ENCODE measurements at places on chromosomes 3 and 15.

DNA sequence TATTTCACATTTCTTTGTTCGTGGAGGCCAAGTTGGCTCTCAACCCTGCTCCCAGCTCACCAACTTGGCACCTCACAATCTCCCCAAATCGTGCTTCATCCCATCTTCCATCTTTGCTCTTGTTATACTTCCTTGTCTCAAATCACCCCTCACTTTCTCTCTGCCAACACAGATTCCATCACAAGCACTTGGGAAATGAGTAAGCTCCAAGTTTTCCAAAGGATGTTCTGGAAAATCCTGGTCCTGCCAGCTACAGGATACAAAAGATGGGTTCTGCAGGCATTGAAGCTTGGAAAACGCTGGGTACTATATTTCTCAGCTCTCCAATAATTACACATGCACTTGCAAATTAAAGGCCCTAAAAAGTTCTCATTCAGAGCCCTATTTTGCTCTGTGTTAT, 4.1 kb upstream of the TM4SF4 start:
- no peak for DNase-seq

- no peak for DNase-seq
These were observed 5.5 kb downstream of the B4GALT4 start for GRCh38 chr3:119235151-119235550.

GRCh38 chr3:166962911-166963310, 417.2 kb downstream of the ZBBX start:
- no peak for DNase-seq

- DNase-seq, result no peak
These were observed 614.3 kb downstream of the DIPK2A start for GRCh38 chr3:144585953-144586352.

- no peak for DNase-seq
These were observed 34.9 kb upstream of the MAGI1 start for GRCh38 chr3:66073464-66074141.

GRCh38 chr3:63931290-63931689, 19.1 kb upstream of the SCAANT1 start:
- no peak for DNase-seq

- DNase-seq, result no peak
These were observed 530.4 kb downstream of the NAALADL2 start for GRCh38 chr3:175389560-175389959.

DNA sequence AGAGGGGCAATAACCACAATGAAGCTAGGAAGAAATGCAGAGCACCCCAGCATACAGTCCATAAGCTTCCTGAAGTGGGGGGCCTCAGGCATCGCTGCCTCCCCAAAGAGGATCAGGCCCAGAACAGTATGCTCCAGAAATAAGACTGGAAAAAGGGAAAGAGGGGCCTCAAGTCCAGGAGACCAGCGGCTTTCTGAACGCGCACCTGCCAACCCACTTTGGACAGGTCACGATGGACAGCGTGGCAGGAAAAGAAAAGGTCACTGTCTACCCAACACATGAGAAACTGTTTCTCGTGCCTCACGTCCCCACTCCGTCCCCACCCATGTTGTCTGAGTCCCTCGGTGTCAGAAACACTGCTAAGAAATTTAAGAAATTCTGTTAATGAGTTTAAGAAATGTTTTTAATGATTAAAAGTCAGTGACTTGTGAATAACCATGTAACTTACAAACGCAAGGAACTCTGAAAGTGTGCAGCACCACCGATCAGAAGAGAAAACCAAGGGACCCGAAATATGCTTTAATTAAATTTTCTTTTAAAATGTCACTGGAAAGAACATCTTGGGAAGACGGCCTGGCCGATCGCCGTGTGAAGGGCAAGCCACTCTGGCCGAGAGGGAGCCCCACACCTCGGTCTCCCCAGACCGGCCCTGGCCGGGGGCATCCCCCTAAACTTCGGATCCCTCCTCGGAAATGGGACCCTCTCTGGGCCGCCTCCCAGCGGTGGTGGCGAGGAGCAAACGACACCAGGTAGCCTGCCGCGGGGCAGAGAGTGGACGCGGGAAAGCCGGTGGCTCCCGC, 1.7 kb upstream of the PPARG start:
- DNase-seq, result peak; percentile 10

DNA sequence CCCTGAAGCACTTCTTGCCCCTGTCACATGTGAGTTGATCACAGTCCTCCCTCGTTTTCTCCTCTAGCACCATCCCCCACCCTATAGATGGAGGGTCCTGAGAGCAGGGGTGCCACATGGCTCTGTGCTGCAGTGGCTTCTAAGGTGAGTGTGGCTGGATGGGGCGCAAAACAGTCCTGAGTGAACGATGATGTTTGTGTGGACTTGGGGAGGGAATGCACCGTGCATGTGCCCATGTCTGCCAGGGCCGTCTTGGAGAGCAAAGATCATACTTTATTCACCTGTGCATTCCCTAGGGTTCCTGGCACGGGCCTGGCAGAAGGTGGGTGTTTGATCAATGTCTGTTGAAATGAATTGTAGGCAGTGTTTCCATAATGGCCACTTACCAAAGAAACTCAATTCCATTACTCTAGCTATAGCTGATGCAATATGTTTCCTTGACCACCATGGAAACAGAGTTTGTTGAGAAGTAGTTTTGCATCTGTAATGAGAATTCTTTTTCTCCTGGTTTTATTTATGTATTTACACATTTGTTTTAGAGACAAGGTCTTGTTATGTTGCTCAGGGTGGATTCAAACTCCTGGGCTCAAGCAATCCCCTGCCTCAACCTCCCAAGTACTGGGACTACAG, 58.0 kb downstream of the ABTB1 start:
- no peak for DNase-seq

DNA sequence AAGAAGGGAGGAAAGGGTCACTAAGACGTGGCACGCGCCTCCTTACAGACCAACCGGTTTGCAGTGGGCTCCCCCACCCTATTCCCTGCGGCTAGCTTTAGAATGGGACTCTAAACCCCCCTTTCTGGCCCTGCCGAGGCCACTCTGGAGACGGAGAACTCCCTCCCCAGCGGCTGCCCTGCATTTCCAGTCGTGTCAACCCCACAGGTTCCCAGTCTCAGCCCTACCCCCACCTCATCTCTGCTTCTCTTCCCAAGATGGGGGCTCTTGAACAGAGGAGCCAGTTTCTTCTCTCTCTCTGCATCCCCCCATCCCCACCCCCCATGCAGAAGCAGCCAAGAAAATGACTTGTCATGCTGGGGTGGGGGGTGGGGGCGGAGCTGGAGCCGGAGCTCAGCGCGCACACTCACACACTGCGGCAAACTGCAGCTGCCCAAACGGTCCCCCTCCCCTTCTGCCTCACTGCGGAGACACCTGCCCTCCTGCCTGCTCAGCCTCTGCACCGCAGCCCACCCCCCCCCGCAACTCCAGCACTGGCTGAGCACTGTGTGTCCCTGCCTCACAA, 871 bp downstream of the MAP1A start:
- DNase-seq, result peak; percentile 47

DNA sequence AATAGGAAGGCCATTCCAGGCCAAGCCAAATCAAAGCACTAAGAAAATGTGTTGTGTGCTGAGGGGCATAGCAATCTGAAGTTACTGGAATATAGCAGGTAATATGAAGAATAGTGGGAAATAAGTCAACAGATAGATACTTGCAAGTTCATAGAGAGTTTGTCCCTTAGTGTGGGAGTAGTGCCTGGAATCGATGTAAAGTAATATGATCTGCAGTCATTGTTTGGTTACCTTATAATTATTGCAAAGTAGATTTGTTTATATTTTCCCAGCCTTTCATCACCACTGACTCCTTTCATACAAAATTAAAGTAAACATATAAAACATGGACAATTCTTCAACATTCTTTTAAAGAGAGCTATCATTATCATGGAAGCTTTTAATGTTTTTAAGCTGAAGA, 420.9 kb upstream of the NECTIN3 start:
- DNase-seq, result no peak

Data from BE2C (cell line).